GM12878 (cell line): ENCODE measurements at places on chromosomes 2 and 18. TPM values are rescaled to one million over a fixed set of nuclear protein-coding genes. Genes with fewer than 3 reads are reported as not detected.

MRPL53 gene
- 158 and 166 TPM in 2 replicates for polyA plus RNA-seq

ANKRD53 gene
- 0.18 TPM in 1 of 2 replicates, not detected in the other for polyA plus RNA-seq

CTNNA2 gene
- 2.3 and 2.4 TPM in 2 replicates for polyA plus RNA-seq

TDRD15 gene
- polyA plus RNA-seq = not detected in 2 replicates

RFTN2 gene
- 0.05 and 0.09 TPM in 2 replicates for polyA plus RNA-seq

SERPINB10 gene
- 12.4 and 13.9 TPM in 2 replicates for polyA plus RNA-seq

FBXO48 gene
- polyA plus RNA-seq = 0.85 and 1.5 TPM in 2 replicates

EPHA4 gene
- polyA plus RNA-seq = 0.08 and 0.26 TPM in 2 replicates

MOGAT1 gene
- polyA plus RNA-seq = not detected in 2 replicates

- H3K4me3 ChIP-seq = peak overlapping the region; percentile 92
- H3K27ac ChIP-seq = peak overlapping the region; percentile 83
- no peaks in the 10 kb centered on the region for H3K36me3 ChIP-seq
- no peaks in the 10 kb centered on the region for H3K27me3 ChIP-seq
Observed at GRCh38 chr2:64751286-64752260, 97.9 kb upstream of the SERTAD2 start.

DNA sequence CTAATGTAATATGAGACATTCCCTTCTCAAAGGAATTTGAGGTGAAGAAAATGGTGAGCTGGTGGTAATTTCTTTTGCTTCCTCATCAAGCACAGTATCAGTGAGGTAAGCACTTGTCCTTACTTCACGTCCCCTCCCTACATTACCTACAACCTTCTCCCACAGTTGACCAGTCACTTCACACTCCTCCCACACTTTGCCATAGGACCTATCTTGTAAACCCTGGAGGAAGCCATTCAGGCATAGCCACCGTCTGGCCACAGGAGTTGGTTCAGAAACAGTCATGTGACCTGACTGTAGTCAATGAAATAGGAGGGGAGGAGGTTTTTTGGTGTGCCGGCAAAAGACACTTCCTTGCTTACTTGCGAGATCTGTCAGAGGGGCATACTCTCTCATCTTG, 12.1 kb downstream of the ACOXL start:
- peaks cover 26% of the 10 kb centered on the region for H3K4me1 ChIP-seq
- peak; percentile 33 for DNase-seq
- no peaks in the 10 kb centered on the region for H3K36me3 ChIP-seq
- H3K27me3 ChIP-seq = no peaks in the 10 kb centered on the region
- no peak overlapping the region for H3K27ac ChIP-seq

DNA sequence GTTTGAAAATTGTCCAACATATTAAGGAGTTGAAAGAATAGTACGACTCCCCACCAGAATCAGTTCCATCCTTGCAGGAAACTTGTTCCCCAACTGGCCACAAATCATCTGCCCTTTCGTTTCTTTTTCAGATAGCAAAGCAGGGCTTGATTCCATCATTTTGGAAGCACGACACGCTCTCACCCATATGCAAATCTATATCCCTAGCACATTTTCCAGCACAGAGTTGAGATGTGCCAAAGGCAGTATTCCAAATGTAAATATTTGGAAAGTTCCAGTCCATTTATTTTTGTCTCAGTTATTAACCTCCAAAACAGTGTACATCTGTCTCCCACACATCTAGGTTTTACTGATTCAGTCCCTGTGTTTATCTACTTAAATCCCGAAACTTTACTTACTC, 128.8 kb upstream of the BCL2L11 start:
- no peaks in the 10 kb centered on the region for H3K36me3 ChIP-seq
- H3K4me3 ChIP-seq = no peak overlapping the region
- H3K27ac ChIP-seq = no peak overlapping the region
- no peak for DNase-seq
- H3K27me3 ChIP-seq = peaks cover 2% of the 10 kb centered on the region; the same call in 1 of the 2 replicates

- peaks cover 12% of the 10 kb centered on the region for H3K4me1 ChIP-seq
- peak; percentile 35 for DNase-seq
- no peaks in the 10 kb centered on the region for H3K36me3 ChIP-seq
- H3K4me3 ChIP-seq = peak overlapping the region; percentile 49; the same call in 1 of the 2 replicates
Observed at GRCh38 chr2:239380831-239381708, 19.8 kb downstream of the HDAC4 start.

GRCh38 chr18:23095463-23095862, 39.8 kb upstream of the CABLES1 start:
- no peak overlapping the region for H3K4me3 ChIP-seq
- H3K4me1 ChIP-seq = peaks cover 5% of the 10 kb centered on the region
- no peaks in the 10 kb centered on the region for H3K36me3 ChIP-seq
- H3K27ac ChIP-seq = no peak overlapping the region
- H3K27me3 ChIP-seq = no peaks in the 10 kb centered on the region

DNA sequence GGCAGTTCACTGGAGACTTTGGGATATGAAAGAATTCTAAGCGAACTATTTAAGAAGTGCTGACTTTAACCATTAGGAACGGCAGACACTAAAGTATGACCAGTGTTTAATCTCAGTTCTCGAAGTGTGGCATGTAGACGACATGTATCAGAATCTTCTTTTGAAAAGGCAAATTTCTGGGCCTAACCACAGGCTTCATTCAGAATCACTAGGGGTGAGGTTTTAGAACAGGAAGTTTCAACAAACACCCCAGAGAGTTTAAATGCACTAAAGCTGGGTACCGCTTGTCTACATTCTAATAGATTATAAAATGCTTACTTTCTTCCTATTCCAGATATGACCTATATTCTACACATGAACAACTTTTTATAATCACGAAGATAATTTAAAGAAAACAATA, 180.3 kb downstream of the ANKRD44 start:
- peaks cover 29% of the 10 kb centered on the region for H3K4me1 ChIP-seq
- no peaks in the 10 kb centered on the region for H3K27me3 ChIP-seq
- H3K27ac ChIP-seq = peak overlapping the region; percentile 86
- DNase-seq = peak; percentile 77

GRCh38 chr2:15747603-15748471, 156.2 kb downstream of the DDX1 start:
- H3K4me3 ChIP-seq = no peak overlapping the region
- no peaks in the 10 kb centered on the region for H3K36me3 ChIP-seq
- DNase-seq = no peak
- no peak overlapping the region for H3K27ac ChIP-seq
- H3K27me3 ChIP-seq = 0 out of 2 replicates have a peak, but pooled peaks cover 1% of the 10 kb centered on the region

- no peak for DNase-seq
- no peaks in the 10 kb centered on the region for H3K27me3 ChIP-seq
- no peaks in the 10 kb centered on the region for H3K36me3 ChIP-seq
- no peaks in the 10 kb centered on the region for H3K4me1 ChIP-seq
- H3K4me3 ChIP-seq = no peak overlapping the region
- H3K27ac ChIP-seq = no peak overlapping the region
Observed at GRCh38 chr2:169275696-169276444, 86.5 kb downstream of the LRP2 start.

DNA sequence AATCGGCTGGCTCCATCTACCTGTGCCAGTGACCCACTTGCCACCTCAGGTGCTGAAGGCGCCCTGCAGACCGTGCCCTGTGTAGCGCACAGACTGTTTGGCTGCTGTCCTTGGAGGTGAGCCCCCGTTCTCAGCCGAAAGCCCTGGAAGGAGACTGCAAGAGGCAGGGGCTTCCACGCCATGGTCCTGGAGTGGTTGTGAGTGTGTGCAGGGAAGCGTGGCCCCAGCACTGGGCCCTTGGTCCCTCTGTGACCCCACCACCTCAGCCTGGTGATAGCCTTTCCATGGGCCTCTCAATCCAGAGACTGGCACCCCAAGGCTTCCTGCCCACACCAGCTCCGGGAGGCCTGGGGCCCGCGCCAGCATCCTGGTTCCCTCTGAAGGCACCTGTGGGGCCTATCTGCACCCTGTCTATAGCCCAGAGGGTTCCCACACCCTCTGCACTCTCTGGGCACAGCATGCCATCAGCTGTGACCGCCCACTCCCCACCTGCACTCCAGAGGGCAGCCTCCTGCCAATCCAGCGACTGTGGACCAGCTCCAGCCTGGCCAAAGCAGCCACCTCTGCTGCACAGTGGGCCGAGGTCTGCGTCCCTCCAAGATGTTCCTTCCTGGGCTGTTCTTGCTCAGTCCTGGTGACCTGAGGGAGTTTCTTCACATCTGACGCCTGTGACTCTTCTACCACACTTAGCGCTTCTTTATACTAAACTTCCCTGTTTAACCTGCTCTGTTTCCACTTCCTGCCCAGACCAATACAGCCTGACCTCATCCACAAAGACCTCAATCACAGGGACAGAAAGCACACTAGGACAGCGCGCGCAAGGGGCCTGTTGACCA, 109.5 kb downstream of the EIPR1 start:
- no peaks in the 10 kb centered on the region for H3K4me1 ChIP-seq
- no peak for DNase-seq
- H3K36me3 ChIP-seq = no peaks in the 10 kb centered on the region
- H3K4me3 ChIP-seq = no peak overlapping the region

DNA sequence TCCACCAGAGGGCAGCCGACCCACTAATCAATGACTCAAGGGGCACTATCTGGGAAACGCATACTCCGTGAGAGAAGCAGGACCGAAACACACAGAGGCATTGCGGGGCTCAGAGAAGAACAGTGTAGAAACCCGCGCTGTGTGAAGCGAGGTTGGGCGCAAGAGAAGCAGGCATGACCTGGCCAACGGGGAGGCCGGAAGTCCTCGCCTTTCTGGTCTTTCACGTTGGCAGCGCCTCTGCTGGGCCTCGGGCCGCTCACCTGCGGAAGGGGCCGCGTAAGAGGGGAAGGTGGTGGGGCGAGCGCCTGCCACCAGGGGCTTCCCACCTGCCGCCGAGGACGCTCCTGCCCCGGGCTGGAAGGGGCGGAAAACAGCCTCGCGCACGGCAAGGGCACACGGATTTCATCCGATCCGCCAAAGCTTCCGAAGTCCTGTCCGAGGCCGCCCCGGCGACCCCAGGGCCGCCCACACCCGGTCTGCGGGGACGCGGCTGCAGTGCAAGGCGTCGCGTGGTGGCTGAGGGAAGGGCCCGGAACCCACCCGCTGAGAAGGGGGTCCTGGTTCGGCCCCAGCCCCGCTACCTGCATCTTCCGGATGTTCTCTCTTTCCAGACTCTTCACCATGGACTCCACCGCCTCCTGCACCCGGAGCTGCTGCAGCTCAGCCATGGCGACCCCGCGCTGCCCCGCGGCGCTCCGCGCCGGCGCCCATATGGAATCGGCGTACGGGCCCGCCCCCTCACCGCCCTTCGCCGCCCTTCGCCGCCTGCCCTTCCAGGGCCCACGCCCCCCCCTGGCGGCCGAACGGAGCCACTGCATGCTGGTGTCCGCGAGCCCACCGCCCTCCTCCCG, at the start of gene FAM136A:
TSS of gene FAM136A (minus strand) at position 724 of the 851 bp plus-strand sequence. CDS start at position 668, 56 bp downstream.
- H3K4me1 ChIP-seq = peaks cover 3% of the 10 kb centered on the region; the same call in 1 of the 2 replicates
- peaks cover 3% of the 10 kb centered on the region; the same call in 1 of the 2 replicates for H3K36me3 ChIP-seq
- H3K27me3 ChIP-seq = no peaks in the 10 kb centered on the region
- peak within 1 kb of the TSS; percentile 84 for H3K4me3 ChIP-seq

DNA sequence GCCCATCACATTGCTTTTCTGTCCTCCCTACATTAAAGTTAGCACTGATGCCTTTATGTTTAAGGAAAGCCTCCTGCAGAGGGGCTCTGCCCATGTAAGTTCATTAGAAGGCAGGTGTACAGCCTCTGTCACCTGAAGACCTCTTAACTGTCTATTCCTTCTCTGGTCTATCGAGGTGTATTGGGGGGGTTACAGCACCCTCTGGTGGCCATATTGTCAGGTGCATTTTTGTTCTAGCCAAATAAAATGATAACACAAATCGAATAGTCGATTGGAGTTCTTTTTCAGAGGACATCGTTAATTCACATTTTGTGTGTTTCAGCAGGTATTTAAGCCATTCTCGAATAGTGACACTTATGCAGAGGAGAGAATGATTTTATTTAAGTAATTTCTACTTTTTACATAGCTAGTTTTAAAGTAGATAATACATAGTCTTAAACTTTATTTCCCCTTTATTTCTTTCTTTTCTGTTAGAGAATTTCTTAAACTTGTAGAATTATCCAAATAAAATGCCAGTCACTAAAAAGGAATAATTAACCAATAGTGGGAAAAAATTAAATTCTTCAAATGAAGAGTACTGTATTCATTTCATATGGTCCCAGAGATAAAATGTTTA, 136.8 kb downstream of the NEDD4L start:
- no peak overlapping the region for H3K4me3 ChIP-seq
- no peaks in the 10 kb centered on the region for H3K36me3 ChIP-seq
- H3K4me1 ChIP-seq = no peaks in the 10 kb centered on the region
- H3K27ac ChIP-seq = no peak overlapping the region
- no peaks in the 10 kb centered on the region for H3K27me3 ChIP-seq
- DNase-seq = no peak
